ENCODE measurements at places on chromosomes 13 and 19. TPM values are rescaled to one million over a fixed set of nuclear protein-coding genes. Genes with fewer than 3 reads are reported as not detected.

- no peak for DNase-seq
Measured at GRCh38 chr19:32350987-32351348, 5.6 kb downstream of the ZNF507 start.

DNA sequence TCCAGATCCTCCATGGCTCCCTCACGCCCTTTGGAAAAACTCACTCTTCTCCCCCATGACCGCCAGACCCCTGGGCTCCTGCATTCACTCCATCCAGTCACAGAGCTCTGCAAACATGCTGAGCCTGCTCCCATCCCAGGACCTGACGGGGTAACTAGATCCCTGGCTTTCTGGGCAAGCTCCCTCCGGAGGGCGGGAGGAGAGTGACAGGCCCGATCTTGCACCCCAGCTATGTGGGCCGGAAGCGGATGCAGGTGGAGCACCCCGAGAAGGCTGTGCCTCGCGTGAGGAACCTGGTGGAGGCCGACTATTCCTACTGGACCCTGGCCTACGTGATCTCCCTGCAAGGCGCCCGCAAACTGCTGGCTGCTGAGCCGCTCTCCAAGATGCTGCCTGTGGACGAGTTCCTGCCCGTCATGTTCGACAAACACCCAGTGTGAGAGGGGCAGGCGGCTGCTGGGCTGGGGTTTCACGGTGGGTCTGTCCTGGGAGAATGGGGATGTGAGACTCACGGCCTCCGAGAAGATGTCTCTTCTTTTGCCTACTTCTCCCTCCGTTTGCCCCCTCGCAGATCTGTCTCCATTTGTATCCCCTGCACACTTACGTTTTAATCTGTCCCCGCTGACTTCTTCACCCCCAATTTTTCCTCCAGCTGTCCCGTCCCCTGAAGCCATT lies 25.2 kb downstream of the COLGALT1 start:
- DNase-seq = no peak

DNA sequence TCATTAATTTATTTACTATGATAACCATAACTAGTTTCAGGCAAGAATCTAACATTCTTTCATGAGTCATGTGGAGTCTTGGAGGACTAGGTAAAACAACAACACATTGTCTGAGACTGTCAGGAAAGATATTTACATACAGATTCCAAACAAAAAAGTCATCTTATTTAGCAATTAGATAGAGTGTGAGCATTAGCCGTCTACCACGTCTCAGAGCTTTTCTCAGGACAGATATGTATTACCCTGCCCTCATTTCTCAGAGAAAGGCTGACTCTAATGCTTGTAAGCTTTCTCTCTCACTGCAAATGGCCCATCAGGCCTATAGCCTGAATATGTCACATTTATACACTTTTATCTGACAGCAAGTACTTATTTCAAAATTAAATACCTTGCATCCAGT lies 312.1 kb upstream of the PCDH20 start:
- DNase-seq = no peak

DNA sequence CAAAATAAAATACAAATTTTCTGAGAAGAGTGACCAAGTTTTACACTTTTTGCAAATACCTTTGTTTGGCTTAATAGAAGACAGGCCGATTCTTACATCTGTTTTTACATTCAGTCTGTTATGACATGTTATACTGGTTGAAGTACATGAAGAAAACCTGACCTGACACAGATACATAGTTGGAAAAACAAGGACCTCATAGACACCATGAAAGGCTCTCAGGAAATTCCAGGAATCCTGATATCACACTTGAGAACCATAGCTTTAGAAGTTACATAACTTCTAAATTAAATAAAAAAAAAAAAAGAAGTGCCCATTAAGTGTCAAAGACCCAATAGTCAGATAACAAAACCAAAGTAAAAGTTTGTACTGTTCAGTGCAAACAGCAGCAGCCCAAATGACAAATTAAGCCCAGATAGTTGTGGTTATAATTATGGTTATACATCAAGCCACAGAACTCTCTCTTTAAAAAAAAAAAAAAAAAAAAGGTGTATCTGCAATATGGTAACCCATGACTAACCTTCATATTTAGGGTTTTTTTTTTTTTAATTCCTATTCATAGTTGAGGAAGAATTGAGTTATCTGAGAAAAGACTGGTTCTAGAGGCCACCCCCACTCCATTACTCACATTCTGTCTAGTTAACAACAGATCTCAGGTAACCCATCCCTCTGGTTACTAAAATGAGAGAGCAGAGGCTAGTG lies 19.8 kb downstream of the RBM26 start:
- no peak for DNase-seq

Gene OR7C1
- total RNA-seq = not detected

DNA sequence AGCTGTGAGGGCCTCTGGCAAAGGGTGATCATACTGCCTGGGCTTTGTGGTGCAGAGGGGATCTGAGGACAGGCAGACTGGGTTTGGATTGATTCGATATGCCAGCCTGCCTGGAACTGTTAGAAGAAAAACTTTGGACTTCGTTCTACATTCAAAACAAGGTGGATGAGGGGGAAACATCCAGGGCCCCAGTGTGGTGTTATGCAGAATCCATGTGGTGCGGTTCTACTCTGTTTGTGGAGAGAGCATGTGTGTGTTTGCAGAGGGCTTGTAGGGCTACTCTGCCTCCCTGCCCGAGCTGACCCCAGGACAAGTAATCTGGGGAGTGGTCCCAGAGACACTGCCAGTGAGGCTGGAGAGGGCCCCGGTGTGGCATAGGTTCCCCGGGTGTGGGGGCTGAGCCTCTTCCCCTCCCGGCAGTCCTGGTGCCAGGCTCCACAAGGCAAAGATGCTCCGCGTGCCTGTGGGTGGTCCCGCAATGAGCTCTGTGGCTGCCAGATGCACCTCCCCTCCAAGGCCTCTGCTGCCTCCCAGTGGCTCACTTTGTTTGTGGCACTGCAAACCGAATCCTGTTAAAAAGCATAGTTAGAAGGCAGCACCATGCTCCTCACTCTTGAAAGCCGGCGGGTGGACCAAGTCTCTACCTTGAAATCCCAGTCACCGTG lies 22.3 kb upstream of the TFDP1 start:
- DNase-seq = peak; percentile 52

DNA sequence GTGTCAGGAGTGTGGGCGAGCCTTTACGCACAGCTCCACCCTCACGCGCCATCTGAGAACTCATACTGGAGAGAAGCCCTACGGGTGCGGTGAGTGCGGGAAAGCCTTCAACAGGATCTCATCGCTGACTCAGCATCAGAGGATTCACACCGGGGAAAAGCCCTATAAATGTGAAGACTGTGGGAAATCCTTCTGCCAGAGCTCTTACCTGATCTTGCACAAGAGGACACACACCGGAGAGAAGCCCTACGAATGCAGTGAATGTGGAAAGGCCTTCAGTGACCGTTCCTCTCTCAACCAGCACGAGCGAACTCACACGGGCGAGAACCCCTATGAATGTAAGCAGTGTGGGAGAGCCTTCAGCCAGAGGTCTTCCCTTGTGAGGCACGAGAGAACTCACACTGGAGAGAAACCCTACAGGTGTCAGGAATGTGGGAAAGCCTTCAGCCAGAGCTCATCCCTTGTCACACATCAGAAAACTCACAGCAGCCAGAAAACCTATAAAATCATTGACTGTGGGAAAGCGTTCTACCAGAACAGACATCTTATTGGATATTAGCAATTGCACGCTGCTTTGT lies 6.9 kb upstream of the ZNF555 start:
- no peak for DNase-seq

Gene WDR87
- not detected for total RNA-seq

- no peak for DNase-seq
Measured at GRCh38 chr19:47485210-47485609, 1.2 kb upstream of the KPTN start.

DNA sequence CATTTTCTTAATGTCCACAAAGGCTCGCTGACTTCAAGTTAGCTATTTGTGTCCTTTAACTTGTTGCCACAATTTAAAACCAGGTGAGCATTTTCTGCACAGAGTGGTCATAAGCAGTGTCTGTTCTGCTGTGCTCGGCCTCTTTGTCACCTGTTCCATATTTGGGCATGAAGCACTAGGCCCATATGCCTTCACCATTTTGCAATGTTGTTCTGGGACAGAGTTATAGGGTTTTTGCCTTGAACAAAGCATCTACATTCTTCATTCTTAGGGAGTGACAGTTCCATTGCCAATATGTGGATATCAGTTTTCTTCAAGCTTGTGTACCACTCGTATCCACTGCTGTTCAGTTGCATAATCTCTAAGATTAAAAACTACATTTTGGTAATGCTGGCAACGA lies 56.1 kb downstream of the LRCH1 start:
- no peak for DNase-seq

GRCh38 chr19:13063461-13064091 lies 39.1 kb downstream of the LYL1 start:
- DNase-seq = peak; percentile 67

DNA sequence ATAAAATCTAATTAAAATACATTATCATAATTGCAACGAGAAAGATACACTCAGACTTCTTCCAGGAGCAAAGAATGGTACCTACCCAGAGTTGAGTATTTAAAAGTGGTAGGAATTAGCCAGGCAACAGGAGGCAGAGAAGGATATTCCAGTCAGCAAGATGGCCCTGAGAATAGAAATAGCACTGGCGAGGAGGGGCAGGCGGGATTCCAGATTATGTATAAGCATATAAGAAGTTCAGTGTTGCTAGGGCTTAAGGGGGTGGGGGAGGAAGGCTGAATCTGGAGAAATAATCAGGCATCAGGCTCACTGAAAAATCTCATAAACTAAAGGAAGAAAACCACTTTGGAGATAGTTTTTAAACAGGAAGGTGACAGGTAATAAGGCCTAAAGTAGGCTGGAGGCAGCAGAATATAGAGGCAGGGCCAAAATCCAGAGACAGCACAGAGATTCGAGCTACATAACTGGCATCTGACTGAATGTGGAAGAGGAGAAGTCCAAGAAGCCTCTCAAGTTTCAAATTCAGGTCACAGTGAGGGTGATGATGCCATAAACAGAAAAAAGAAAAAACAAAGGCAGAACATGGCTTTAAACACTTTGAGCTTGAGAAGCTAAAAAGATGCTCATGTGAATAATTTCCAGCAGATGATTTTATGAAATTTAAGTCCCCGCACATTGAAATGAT lies 7.5 kb downstream of the KPNA3 start:
- no peak for DNase-seq

DNA sequence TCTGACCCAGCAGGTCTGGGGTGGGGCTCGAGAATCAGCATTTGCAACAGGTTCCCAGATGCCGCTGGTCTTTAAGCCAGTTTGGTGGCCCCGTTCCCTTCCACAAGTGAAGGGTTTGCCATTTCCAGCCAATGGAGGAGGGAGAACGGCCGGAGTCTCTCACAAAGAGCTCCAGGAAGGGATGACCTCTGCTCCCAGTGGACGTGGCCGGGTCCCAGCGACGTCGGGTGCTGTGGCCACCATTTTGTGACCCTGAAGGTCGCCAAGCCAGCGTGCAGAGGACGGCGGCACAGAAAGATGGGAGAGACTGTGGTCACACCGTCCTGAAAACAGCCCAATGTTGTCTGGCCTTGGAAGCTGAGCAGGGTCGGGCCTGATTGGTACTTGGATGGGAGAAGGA lies 8.0 kb downstream of the SHC2 start:
- DNase-seq = no peak
